ENCODE measurements at places on chromosomes 4 and X.

- no peak for ATAC-seq
Observed at GRCh38 chr4:188400451-188400850, 261.2 kb downstream of the TRIML1 start.

GRCh38 chr4:87580057-87580456, 28.3 kb upstream of the DSPP start:
- ATAC-seq: no peak

DNA sequence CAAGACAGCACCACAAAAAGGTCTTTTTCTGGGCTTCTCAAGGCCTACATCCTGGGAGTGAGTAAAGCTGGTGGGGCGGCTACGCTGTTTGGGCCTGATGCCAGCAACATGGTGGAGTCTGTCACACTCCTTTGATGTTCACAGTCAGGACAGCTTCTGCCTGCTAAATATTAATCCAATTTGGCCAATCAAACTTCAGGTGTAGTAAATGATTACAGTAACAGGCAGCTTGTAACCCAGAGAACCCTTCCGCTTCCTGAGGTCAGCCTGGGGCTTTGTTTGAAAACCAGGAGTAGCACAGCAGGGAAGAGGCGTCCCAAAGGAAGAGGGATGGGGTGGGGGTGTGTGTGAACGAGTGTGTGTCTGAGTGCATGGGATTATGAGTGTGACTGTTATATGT, 220.4 kb downstream of the MAML3 start:
- ATAC-seq: no peak

DNA sequence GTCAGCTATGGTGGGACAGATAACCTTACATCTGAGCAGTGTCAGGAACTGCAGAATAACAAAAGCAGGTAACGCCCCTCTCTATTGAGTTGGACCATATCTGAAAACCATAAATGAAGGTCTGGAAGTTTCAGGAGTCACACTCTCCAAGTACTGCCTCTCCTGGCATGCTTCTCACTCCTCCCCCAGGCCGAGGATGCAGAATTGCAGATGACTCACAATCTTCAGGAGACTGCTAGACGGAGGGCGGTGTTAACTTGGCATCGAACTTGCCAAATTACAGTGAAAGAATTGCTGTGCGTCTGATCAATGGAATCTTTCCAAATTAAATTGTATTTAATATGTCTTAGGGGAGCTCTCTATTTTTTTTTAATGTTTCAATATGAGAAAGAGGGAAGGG, 67.1 kb upstream of the TRIM2 start:
- ATAC-seq: peak; percentile 72
